Skin of body (tissue), 3 donors: ENCODE measurements at places on chromosomes 1 and 21. TPM values are rescaled to one million over a fixed set of nuclear protein-coding genes. Genes with fewer than 3 reads are reported as not detected.

The TMEM240 gene
- 2.1 TPM for total RNA-seq

GRCh38 chr1:215526147-215526845, 40.8 kb upstream of the KCTD3 start:
- DNase-seq: peak; percentile 47

DNA sequence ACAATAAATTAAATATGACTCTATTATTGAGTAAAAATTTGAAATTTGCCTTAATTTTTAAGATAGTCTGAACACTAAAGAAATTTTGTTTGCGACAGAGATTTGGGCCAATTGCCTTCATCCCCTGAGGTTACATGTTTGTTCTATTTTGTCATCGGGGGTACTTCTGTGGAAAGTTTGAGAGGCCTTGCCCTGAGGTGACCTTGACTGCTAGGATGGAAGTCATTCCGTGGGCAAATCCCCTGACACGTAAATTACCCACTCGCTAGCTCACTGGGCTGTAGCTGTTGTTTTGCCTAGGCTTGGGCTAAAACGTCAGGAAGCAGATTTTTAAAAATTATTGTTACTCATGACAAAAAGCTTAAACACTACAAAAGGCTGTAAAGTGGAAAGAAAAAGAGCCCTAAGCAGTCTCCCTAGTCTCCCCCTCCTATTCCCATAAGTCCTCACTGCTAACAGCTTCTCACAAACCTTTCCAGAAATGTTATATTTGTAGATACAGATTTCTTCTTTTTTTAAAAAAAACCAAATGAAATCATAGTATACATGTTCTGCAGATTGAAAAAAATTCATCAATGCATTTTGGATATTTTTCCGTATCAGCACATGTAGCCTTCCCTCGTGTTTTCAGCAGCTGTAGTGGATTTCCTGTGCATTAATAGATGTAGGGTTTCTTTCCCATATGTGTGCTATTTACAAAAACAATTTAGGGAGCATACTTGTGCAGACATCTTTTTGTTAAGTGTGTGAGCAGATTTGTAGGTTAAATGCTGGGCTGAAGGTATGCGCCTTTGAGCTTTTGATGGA, 142.7 kb downstream of the MRPS6 start:
- peak; percentile 83 for DNase-seq

The CHI3L2 gene
- total RNA-seq: 5.5 TPM

The FMO5 gene
- 3.1 TPM for total RNA-seq

DNA sequence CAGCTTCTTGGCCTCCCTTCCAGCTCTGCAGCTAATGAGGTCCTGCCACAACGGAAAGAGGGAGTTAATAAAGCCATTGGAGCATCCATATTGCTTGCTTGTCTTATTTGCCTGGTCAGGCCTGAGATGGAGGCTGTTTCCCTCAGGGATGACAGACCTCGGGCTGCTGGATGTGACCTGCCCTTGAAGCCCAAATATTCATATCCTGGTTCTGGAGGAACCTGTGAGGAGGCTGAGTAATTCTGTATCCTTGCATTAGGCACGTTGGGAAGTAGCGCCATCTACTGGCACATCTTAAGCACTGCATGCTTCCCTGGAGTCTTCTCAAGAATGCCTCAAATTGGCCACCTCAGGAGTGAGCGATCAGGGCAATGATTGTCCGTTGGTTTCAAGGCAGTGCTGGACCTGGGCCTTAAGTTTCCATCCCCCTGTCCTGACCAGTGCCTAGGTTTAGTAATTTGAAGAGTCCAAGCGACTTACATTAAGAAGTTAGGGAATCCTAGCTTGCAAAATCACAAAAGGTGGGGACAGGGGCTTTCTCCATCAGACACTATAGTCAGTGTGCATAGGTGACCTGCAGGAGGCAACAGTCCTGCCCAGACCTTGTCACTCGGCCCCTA, 13.8 kb upstream of the NASP start:
- DNase-seq: peak; percentile 68

- DNase-seq: no peak
Observed at GRCh38 chr1:227131193-227131592, 187.1 kb downstream of the CDC42BPA start.

DNA sequence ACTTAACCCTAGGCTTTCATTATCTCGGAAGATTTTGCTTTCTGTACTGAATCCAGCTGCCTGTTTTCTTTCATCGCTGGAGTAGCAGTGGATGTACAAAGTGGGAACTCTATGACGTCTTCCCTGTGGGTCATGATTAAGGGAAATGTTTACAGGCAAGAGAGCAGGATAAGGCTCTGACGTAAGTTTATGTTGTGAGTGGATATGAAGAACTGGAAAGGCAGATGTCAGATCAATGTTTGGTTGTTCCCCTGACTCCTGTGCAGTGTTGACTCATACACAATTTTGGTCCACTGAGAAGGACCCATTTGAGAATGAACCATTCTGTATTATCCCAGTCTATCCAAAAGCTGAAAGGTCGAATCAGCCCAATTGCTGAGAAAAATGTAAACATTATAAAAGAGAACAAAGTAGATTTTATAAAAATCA, 292.4 kb downstream of the GRIK1 start:
- no peak for DNase-seq

The FCRL5 gene
- total RNA-seq: 0.10 TPM

DNA sequence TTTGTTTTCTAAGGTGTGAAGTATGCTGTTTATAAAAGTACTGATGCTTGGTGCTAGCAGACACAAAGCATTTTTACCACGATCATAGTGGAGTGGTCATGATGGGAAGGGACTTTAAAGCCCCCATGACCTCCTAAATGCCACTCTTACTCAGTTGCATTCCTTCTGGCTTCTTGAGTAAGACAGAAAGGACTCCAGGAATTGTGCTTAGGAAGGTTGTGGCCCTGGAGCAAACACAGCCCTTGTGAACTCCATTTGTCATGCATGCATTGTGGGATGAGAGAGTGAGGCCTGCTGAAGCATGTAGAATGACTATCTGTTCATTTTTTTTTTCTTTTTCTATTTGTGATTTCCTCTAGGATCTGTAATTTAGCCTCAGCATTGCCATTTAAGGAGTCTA, 34.2 kb downstream of the AK5 start:
- DNase-seq: no peak

The TTC34 gene
- total RNA-seq: 0.10 TPM

DNA sequence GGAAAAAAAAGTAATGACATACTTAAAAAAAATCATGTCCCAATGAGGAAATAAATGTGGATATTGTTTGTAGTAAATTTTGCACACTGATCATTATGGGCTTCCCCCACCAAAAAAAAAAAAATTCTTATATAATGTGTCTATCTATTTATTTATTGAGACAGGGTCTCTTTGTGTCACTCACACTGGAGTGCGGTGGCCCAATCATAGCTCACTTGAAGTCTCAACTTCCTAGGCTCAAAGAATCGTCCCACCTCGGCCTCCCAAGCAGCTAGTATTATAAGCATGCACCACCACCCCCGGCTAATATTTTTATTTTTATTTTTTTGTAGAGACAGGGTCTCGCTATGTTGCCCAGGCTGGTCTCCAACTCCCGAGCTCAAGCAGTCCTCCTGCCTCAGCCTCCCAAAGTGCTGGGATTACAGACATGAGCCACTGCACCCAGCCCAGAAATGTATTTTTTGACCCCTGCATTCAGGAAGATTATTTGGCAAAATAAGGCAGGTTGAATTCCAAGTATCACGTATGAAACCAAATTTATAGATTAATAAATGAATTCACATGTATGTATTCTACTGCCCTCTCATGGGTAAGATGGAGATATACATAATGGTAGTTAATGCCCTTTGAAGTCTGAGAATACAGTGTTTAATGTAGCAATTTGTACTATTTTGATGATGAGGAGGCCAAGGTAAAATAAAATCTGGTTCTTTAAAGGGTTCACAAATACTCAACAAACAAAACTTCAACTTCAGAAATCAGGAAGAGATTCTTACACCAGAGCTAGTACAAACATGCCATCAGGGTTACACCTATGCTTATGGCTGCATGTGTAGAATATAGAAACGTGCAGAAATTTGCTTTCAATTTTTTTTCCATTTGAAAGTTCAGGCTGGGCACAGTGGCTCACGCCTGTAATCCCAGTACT, 1.4 kb upstream of the DENND2C start:
- peak; percentile 3 for DNase-seq

The GPR25 gene
- not detected for total RNA-seq

DNA sequence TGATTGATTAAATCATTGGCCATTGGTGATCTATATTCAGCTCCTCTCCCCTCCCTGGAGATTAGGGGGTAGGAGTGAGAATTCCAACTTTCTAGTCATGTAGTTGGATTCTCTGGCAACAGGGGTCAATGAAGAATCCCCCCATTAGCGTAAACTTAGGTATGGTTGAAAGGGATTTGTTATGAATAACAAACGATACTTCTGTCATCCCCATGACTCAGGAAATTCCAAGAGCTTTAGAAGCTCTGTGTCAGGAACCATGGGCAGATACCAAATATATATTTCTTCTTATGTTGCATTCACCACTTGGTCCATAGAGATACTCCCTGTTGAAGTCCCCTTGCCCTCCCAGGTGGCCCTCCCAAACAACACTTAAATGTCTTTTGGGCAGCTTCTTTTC, 124.5 kb downstream of the DNM3 start:
- DNase-seq: no peak

DNA sequence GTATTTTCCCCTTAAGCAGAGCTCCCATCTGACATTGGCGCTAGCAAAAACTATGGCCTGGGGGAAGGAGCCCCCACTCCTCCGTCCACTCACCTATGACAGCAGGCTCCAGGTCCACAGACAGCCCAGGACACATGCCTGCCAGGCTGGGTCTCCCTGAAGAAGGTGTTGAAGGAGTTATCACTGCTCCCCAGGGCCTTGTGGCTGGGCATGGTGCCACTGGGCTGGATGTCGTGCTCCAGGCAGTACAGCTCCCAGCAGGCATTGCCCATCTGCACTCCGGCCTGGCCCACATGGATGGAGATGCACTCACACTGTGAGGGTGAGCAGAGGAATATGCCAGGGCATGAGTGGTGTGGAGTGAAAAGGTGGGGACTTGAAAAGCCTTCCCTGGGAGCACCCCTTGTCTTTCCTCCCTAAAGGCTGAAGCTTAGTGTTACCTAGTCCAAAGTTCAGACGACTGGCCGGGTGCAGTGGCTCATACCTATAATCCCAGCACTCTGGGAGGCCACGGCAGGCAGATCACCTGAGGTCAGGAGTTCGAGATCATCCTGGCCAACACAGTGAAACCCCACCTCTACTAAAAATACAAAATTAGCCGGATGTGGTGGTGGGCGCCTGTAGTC, 30.0 kb downstream of the RABIF start:
- DNase-seq: no peak

DNA sequence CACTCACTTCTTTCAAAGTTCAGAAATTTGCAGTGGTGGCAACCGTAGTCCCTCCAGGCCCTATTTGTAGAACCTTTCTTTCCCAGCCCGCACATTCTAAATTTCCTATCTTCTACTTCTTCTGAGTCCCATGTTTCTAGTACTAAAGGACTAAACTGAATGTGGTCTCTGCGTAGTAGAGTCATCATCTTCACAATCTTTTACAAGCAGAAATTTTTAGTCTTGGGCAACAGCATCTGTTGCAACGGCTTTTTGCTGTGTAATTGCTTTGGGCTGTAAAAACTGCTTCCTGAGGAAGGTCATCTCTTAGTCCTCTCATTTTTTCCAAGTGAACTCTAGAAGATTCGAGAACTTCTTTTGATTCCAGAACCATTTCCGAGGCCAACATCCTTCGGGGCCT, 23.9 kb downstream of the VAV3 start:
- no peak for DNase-seq

- DNase-seq: no peak
Observed at GRCh38 chr1:74502432-74502831, 10.0 kb downstream of the LRRC53 start.

The TEDDM1 gene
- total RNA-seq: not detected

The S100A14 gene
- total RNA-seq: 141 TPM

The CAPZA1 gene
- total RNA-seq: 147 TPM

DNA sequence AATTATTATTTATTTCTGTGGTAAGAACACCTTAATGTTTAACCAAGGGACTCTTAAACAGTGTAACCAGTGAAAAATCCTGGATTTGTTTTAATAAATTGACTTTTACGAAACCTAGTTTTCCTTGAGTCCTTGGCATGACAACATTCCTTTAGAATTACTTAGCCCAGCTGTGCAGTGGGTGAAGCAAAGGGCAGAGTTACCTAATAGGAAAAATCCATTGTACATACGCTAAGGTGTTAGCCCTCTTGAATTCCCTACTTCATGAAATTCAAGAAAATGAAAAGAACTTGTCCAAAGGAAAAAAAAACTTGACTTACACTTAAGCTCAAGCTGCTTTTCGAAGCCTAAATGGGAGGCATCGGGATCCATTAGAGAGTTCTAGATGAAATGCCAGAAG, 852.0 kb upstream of the ADAMTS5 start:
- DNase-seq: no peak

- no peak for DNase-seq
Observed at GRCh38 chr1:101653482-101653946, 343.2 kb downstream of the OLFM3 start.

DNA sequence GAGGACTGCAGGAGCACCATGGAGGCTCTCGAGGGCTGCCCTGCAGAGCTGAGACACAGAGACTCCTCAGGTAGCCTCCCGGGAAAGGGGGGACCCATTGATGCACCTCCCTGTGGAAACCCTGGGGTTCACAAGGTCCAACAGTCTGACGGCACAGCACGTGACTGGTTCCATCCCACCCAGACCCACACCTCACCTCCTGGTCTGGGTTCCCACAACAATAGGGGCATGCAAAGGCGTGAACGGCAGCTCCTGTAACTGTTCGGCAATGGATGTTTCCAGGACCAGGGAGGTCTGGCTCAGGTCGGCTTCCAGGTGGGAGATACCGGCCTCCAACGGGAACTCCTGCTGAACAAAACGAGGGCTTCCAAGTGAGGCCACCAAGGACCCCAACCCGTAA, 86.8 kb downstream of the NPHP4 start:
- no peak for DNase-seq

DNA sequence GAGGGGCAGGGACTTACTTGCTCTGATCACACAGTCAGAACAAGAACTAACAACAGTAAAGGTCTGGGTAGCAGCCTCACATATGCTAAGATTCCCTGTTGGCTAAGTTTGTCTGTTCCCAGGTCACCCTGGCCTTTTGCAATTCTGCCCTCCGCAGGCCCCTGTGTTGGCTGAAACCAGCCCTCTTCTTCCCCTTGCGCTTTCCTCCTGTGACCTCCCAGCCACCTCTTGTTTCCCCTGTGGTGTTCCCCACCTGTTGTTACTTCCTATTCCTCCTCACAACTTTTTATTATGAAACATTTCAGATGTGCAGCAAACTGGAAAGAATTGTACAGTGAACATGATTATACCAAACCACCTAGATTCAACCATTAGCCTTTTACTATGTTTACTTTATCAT, 23.4 kb downstream of the MAPKAPK2 start:
- no peak for DNase-seq

DNA sequence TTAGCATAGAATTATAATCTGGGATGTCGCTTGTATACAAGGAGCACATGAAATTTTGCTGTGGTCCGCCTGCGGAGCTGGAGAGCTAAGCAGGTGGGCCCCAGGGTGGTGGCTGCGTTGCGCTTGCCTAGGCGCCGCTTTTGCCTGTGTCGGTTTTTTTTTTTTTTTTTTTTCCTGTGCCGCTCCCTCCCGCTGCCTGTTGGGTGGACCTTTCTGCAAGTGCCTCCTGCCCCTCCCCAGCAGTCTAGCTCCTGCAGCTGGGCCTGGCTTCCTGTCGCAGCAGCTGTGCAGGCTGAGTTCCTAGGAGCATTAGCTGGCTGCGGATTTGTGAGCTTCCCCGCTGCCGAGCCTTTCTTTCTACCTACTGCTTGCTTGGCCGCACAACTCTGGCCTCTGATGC, 20.6 kb downstream of the PYHIN1 start:
- DNase-seq: no peak

GRCh38 chr1:204868340-204868700, 2.3 kb upstream of the NFASC start:
- no peak for DNase-seq
